A549 treated with CORT108297 at 1 μM for 4 hours (cell line): ENCODE measurements at places on chromosomes 2 and 18. TPM values are rescaled to one million over a fixed set of nuclear protein-coding genes. Genes with fewer than 3 reads are reported as not detected.

The ERBB4 gene
- total RNA-seq, result not detected in 5 replicates

The SYT4 gene
- total RNA-seq, result not detected in 5 replicates

The PSMA8 gene
- total RNA-seq, result not detected in 5 replicates

The CACNB4 gene
- 0.07 to 0.20 TPM (median 0.13 TPM) in 5 replicates for total RNA-seq

The KYNU gene
- total RNA-seq, result 280 to 361 TPM (median 296 TPM) in 5 replicates

The TSPYL6 gene
- total RNA-seq, result not detected in 5 replicates
